ENCODE measurements at places on chromosomes 5 and 9. TPM values are rescaled to one million over a fixed set of nuclear protein-coding genes. Genes with fewer than 3 reads are reported as not detected.

- H3K27me3 ChIP-seq = no peaks in the 10 kb centered on the region
- H3K4me3 ChIP-seq = no peak overlapping the region
- no peak for DNase-seq
- no peaks in the 10 kb centered on the region for H3K36me3 ChIP-seq
- peaks cover 11% of the 10 kb centered on the region for H3K4me1 ChIP-seq
These were observed 91.5 kb upstream of the CDKN2B start for GRCh38 chr9:22100626-22101025.

NUDCD2 gene
- total RNA-seq = 18.0 TPM

DNA sequence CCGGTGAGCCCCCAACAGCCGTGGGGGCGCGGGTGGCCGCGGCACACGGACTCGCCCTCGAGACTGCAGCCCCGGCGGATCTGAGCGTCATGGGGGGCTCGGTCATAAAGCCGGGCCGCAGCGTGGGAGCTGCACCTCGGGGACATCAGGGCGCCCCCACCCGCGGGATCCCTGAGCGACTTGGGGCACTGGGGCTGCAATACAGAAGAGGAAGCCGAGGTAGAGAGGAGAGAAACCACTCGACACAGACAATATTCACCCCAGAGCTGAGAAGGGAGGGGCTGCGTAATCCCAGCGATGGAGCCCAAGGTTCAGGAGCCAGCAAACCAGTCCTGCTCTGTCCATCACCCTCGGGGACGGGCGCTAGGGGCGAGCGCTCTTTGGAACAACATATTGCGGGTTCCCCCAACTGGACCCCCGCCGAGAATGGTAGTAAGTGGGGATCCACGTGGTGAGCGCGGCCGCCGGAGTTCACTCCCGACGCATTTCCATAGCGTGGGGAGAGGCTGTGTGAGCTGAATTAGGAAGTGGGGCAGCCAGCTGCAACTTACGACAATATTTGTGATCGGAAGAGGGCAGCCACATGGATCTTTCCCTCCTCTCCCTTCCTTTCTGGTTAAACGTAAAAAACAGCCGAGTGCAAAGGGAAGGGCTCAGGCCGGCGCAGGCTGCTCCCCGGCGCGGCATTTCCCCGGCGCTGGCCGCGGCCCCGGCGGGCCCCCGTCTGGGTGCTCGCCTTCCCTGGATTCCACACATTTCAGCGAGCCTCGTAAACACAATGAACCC, 9.9 kb downstream of the PTCH1 start:
- no peak for DNase-seq
- peaks cover 40% of the 10 kb centered on the region for H3K4me1 ChIP-seq
- H3K4me3 ChIP-seq = peak overlapping the region; percentile 86
- H3K27me3 ChIP-seq = no peaks in the 10 kb centered on the region
- H3K27ac ChIP-seq = peak overlapping the region; percentile 86
- no peaks in the 10 kb centered on the region for H3K36me3 ChIP-seq

GRCh38 chr9:121393318-121393717, 23.3 kb upstream of the STOM start:
- no peaks in the 10 kb centered on the region for H3K4me1 ChIP-seq
- no peaks in the 10 kb centered on the region for H3K27me3 ChIP-seq
- no peak overlapping the region for H3K4me3 ChIP-seq

DNA sequence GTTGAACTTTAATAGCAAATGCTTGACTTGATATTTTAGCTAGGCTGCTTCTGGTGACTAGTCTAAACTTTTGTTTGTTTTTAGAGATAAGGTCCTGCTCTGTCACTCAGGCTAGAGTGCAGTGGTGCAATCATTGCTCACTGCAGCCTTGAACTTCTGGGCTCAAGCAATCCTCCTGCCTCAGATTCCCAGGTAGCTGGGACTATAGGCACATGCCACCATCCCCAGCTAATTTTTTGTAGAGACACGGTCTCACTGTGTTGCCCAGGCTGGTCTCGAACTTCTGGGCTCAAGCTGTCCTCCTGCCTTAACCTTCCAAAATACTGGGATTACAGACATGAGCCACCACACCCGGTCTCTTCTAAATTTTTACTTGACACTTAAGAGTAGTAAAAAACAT, 20.7 kb downstream of the CDC37L1 start:
- no peak overlapping the region for H3K4me3 ChIP-seq
- no peak overlapping the region for H3K27ac ChIP-seq
- H3K27me3 ChIP-seq = no peaks in the 10 kb centered on the region
- H3K4me1 ChIP-seq = no peaks in the 10 kb centered on the region

IDNK gene
- 4.2 TPM for total RNA-seq

UGT3A1 gene
- not detected for total RNA-seq

GRCh38 chr9:8946461-8946860, 1146.9 kb upstream of the DMAC1 start:
- H3K27ac ChIP-seq = no peak overlapping the region
- H3K4me3 ChIP-seq = no peak overlapping the region
- H3K36me3 ChIP-seq = no peaks in the 10 kb centered on the region
- no peak for DNase-seq
- no peaks in the 10 kb centered on the region for H3K4me1 ChIP-seq
- H3K27me3 ChIP-seq = no peaks in the 10 kb centered on the region

GRCh38 chr5:119614838-119615237, 14.5 kb upstream of the FAM170A start:
- no peak overlapping the region for H3K27ac ChIP-seq
- no peaks in the 10 kb centered on the region for H3K4me1 ChIP-seq
- no peak for DNase-seq
- no peaks in the 10 kb centered on the region for H3K27me3 ChIP-seq
- H3K36me3 ChIP-seq = no peaks in the 10 kb centered on the region
- H3K4me3 ChIP-seq = no peak overlapping the region

THG1L gene
- total RNA-seq = 11.3 TPM

SLC34A1 gene
- total RNA-seq = not detected

GRCh38 chr9:69964446-69964845, 79.2 kb upstream of the MAMDC2 start:
- H3K4me1 ChIP-seq = no peaks in the 10 kb centered on the region
- no peak for DNase-seq
- no peaks in the 10 kb centered on the region for H3K27me3 ChIP-seq
- no peak overlapping the region for H3K27ac ChIP-seq

- no peak overlapping the region for H3K27ac ChIP-seq
- no peaks in the 10 kb centered on the region for H3K27me3 ChIP-seq
- H3K36me3 ChIP-seq = no peaks in the 10 kb centered on the region
- no peak overlapping the region for H3K4me3 ChIP-seq
These were observed 7.9 kb upstream of the SLC6A7 start for GRCh38 chr5:150181766-150182545.

DNA sequence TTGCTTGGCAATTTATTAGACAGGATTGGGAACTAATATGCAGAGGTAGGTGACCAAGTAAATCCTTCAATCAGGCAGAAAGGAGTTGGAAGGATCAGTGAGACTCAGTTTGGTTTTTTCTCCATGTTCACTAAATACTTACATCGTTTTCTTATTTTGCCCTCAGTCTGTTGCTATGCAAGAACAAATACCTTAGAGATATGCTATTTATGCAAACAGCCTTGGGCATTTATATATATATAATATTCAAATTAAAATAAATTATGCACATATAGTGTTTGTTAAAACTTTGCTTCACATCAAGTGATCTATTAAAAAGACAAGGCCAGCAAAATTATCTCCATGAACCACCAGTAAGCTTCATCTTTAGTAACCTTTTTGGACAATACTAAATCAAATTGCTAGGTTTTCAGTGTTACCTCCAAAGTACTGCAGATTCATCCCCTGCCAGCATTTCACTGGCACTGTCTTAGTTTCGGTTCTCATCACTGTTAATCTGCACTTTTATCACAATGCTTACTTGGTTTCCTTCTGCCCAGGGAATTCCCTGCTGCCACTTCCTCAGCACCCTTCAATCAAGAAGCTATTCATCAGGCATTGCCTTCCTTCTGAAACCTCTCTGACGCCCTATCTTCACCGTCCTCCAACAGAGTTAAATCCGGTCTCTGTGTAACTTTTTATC, 26.0 kb upstream of the LIFR start:
- no peak overlapping the region for H3K27ac ChIP-seq
- H3K4me3 ChIP-seq = no peak overlapping the region
- no peaks in the 10 kb centered on the region for H3K4me1 ChIP-seq

- no peak overlapping the region for H3K27ac ChIP-seq
- no peaks in the 10 kb centered on the region for H3K4me1 ChIP-seq
- no peak overlapping the region for H3K4me3 ChIP-seq
These were observed 11.0 kb upstream of the AHRR start for GRCh38 chr5:310516-310915.

DNA sequence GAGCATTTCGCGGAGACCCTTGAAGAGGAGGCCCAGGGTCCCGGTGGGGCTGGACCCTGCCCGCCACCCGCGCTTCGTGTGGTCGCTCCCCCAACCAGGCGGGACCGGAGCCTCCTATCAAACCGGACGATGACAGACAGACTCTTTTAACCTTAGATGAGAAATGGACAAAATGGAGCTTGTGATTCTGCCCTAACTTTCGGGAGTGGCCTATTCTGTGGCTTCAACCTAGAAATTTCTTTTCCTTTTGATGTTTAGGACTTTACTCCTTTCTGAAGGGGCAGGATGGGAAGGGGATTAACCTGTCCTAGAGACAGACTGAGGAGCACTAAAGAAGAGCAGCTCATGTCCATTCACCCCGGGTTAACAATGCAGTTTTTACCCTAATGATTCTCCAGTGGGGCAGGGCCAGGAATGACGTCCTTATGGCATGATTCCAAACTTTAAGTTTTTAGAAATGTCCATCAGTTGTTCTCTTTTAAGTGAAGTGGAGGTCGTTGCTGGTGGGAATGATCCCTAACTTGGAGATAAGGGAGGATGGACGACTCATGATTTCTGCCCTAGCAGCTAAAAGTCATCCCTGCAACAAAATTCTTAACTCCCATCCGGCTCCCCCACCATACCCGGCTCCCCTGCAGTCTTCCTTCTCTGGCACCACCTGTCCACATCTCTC, 1.0 kb downstream of the NIPSNAP3A start:
- peak overlapping the region; percentile 80 for H3K4me3 ChIP-seq
- no peak for DNase-seq
- peaks cover 28% of the 10 kb centered on the region for H3K36me3 ChIP-seq
- H3K4me1 ChIP-seq = peaks cover 22% of the 10 kb centered on the region

- DNase-seq = no peak
- no peaks in the 10 kb centered on the region for H3K36me3 ChIP-seq
- no peaks in the 10 kb centered on the region for H3K4me1 ChIP-seq
These were observed 121.3 kb downstream of the RASGRF2 start for GRCh38 chr5:81081461-81081835.

- no peaks in the 10 kb centered on the region for H3K36me3 ChIP-seq
- H3K4me3 ChIP-seq = no peak overlapping the region
- no peak overlapping the region for H3K27ac ChIP-seq
These were observed 38.7 kb downstream of the FTMT start for GRCh38 chr5:121890297-121890858.

DNA sequence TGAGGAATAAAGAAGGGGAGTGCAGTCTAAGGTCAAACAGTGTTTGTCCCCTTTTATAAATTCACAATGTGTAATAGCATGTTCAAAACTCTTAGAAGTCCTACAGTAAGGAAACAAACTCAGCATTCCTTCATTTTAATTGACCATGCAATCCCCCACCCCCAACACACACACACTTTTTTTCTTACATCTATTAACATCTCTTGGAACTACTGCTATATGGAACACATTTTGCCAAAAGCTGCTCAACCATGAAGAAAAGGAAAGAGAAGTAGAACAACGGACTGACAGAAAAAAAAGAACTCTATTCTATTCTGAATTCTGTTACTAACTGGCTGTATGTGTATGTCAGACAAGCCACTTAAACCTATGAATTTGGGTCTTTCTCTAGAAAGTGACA, 2.8 kb upstream of the CTNNAL1 start:
- DNase-seq = no peak
- peaks cover 9% of the 10 kb centered on the region for H3K36me3 ChIP-seq
- no peak overlapping the region for H3K27ac ChIP-seq
- no peaks in the 10 kb centered on the region for H3K27me3 ChIP-seq
- H3K4me3 ChIP-seq = no peak overlapping the region

GRCh38 chr5:59559323-59559722, 334.2 kb downstream of the PDE4D start:
- peaks cover 15% of the 10 kb centered on the region for H3K4me1 ChIP-seq
- no peaks in the 10 kb centered on the region for H3K36me3 ChIP-seq
- no peak overlapping the region for H3K27ac ChIP-seq
- H3K27me3 ChIP-seq = no peaks in the 10 kb centered on the region
- DNase-seq = no peak

GRCh38 chr9:134366223-134367031, 40.2 kb downstream of the RXRA start:
- no peaks in the 10 kb centered on the region for H3K27me3 ChIP-seq
- peak overlapping the region; percentile 85 for H3K27ac ChIP-seq
- peak overlapping the region; percentile 41 for H3K4me3 ChIP-seq
- H3K36me3 ChIP-seq = no peaks in the 10 kb centered on the region
- peak; percentile 93 for DNase-seq
- peaks cover 61% of the 10 kb centered on the region for H3K4me1 ChIP-seq

- H3K36me3 ChIP-seq = no peaks in the 10 kb centered on the region
- no peak overlapping the region for H3K4me3 ChIP-seq
- DNase-seq = peak; percentile 28
These were observed 13.8 kb downstream of the VAV2 start for GRCh38 chr9:133978226-133978898.

DNA sequence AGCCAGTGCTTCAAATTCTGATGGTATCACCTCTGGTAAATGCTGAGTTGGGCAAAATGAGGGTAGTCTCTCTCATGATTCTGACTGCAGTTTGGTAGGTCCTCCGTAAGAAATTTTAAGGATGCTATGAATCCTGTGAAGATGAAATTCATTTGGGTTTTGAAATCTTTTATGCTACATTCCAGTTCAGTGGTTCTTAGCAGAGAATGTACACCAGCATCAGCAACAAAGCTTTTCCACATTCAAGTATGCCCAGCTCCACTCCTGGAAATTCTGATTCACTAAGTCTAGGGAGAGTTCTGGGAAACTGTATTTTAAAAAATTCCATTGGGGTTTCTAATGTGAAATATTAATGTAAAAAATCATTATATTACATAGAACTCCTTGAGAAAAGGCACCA, 33.6 kb upstream of the ACOT12 start:
- H3K4me1 ChIP-seq = peaks cover 17% of the 10 kb centered on the region
- DNase-seq = no peak
- no peak overlapping the region for H3K27ac ChIP-seq
- H3K36me3 ChIP-seq = no peaks in the 10 kb centered on the region
- H3K4me3 ChIP-seq = no peak overlapping the region

CFAP77 gene
- total RNA-seq = 3.7 TPM

PCDHGB2 gene
- total RNA-seq = 3.7 TPM

ORM2 gene
- total RNA-seq = 3.1 TPM

HTR4 gene
- total RNA-seq = not detected

SLC25A48 gene
- total RNA-seq = 0.24 TPM

DNA sequence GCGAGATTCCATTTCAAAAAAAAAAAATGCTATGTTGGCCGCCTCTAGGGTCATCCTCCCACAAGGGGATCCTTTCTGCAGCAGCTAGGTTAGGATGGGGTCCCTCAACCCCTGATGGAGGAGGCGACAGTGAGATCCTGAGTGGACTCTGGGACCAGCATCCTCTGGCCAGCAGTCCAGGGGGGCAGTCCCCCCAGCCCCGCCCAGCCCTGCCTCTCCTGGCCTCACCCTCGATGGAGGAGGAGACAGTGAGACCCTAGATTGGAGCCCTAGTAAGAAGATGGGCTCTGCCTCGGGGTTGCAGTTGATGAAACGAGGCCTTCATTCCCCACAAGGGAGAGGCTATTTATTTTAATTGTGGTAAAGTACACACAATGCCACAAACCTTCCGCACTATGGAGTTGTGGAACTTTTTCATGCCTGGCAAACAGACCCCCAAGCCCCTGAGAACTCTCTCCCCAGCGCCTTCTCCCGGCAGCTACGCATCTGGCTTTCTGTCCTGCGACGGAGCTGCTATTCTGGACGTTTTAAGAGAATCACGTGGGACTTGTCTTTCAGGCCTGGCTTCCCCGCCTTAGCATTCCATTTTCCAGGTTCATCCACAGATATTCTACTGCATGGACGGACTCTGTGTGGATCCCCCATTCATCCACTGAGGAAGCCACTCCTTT, 15.8 kb downstream of the VAV2 start:
- H3K36me3 ChIP-seq = no peaks in the 10 kb centered on the region
- peaks cover 31% of the 10 kb centered on the region for H3K4me1 ChIP-seq
- H3K27me3 ChIP-seq = no peaks in the 10 kb centered on the region
- peak; percentile 4 for DNase-seq

OR1J2 gene
- total RNA-seq = not detected
